ENCODE measurements at places on chromosomes 4 and X. TPM values are rescaled to one million over a fixed set of nuclear protein-coding genes. Genes with fewer than 3 reads are reported as not detected.

The ZXDB gene
- 9.6 TPM for total RNA-seq

The ETDA gene
- not detected for total RNA-seq

The PASD1 gene
- total RNA-seq = not detected

The CPLX1 gene
- total RNA-seq = not detected

The HERC5 gene
- total RNA-seq = 5.1 TPM

The MMRN1 gene
- 3.8 TPM for total RNA-seq

The KLHL13 gene
- total RNA-seq = 7.1 TPM

The CSAG1 gene
- total RNA-seq = not detected

The NPY5R gene
- total RNA-seq = under 0.01 TPM

The SMARCA1 gene
- total RNA-seq = 47.9 TPM

The CD99L2 gene
- 47.1 TPM for total RNA-seq

The KIF4A gene
- total RNA-seq = 23.8 TPM

The STOX2 gene
- total RNA-seq = 0.38 TPM

The GAGE12J gene
- total RNA-seq = not detected

The MPC1L gene
- total RNA-seq = not detected

The CENPVL3 gene
- not detected for total RNA-seq

The SOX3 gene
- total RNA-seq = not detected

The NHSL2 gene
- 0.77 TPM for total RNA-seq

The RBMXL3 gene
- not detected for total RNA-seq

The SSX4B gene
- total RNA-seq = not detected

The DCAF8L2 gene
- total RNA-seq = not detected

The HSPA4L gene
- total RNA-seq = 15.7 TPM

The DMRTC1 gene
- total RNA-seq = not detected

The MAOB gene
- 0.56 TPM for total RNA-seq

The TCEANC gene
- 7.0 TPM for total RNA-seq

The CXCL8 gene
- 991 TPM for total RNA-seq

The RPS6KA3 gene
- 41.2 TPM for total RNA-seq

The PNMA6F gene
- not detected for total RNA-seq

The ARHGAP36 gene
- total RNA-seq = not detected

The OCIAD2 gene
- total RNA-seq = 13.2 TPM

The RNF150 gene
- total RNA-seq = 0.38 TPM

The WDR17 gene
- total RNA-seq = 0.58 TPM

The MAGEA2B gene
- not detected for total RNA-seq

The TMEM150C gene
- 0.38 TPM for total RNA-seq

Measured in regular cardiac myocyte (primary cell).